SK-N-SH (cell line): ENCODE measurements at places on chromosomes 5 and 9. TPM values are rescaled to one million over a fixed set of nuclear protein-coding genes. Genes with fewer than 3 reads are reported as not detected.
A peak's percentile ranks its signal among the peaks of the same experiment; 100 is the strongest.

Gene NR4A3
- 1.3 and 2.1 TPM in 2 replicates for polyA plus RNA-seq

Gene NPR3
- polyA plus RNA-seq, result 35.8 and 49.7 TPM in 2 replicates

Gene PDCD1LG2
- 11.1 and 19.4 TPM in 2 replicates for polyA plus RNA-seq

DNA sequence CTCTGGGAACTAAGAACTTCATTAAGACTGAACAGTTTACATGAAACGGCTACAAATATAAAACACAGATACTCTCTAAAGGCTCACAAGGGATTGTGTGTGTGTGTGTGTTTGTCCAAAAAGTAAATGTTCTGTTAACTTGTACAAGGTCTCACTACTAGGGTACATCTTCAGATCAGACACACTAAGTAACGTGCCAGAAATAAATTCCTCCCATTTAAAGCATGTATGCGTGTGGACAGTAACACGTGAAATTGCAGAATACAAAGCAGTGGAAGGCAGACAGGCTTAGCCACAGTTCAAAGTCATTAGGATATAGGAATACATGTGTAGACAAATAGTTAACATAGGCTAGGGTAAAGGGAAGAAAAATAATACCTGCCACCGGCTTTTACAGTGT, 1.8 kb downstream of the BNC2 start:
- no peak for DNase-seq

GRCh38 chr9:69331444-69331843, 6.4 kb downstream of the ENTREP1 start:
- DNase-seq, result no peak

DNA sequence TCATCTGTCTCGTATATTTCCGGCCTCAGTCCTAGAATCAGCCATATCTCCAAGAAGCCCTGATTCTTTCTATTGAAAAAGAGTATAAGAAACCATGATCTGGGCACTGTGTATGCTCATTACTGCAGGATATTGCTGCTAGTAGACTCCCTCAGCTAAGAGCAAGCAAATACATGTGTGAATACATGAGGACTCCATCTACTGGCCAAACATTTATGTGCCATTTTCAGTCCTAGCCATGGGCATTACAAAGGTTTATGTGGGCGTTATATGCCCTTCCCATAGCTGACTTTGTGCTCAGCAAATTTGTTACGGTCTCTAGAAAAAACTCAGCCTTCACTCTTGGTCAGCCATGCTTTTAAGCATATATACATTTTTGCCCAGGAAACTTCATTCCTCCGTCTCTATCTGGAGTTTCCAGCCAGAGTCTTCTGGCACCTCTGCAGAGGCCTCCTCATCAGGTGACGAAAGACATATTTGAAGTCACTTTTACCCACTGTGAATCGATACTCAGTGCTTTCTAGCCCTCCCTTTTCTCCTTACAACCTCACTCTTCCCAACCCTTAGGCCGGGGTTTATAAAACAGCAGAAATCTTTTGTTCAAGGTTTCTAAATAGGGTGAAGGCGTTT, 1495.6 kb upstream of the CDH6 start:
- DNase-seq, result peak; percentile 3

DNA sequence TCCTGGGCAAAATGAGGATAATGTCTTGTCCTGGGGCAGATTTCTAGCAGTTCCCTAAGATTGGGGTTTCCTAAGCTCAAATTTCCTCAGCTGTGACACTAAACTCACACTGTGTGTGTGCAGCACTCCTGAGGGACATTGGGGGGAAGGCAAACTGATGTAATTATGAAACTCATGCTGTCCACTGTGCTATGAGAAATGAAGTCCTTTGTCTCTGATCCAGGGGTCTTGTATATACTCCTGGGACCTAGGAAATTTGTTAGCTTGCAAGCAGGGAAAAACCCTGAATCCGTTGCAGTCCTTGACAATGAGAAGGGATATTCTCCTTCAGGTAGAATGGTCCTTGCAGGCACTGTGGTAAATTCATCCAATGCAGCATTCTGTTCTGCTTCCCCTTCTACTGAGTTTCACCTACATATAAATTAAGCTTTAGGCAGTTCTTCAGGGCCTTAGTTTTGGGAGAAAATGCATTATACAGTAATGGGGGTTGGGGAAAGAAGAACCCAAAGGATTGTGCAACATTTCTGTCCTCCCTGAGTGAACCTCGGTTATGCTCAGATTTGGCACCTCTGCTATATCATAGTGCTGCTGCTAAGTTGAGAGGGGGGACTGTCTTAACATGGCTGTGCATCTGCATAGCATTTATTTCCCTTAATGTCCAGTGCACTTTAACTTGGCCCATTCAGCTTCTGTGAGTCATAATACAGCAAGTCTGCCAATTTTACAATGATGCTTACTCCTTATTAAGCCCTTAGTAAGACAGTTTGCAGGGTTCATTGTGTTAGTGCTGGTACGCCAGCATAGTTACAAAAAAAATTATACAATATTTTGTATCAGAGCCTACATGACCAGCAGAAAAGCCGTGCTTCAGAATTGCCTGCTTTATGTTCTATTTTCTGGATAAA, 80.2 kb downstream of the PJA2 start:
- no peak for DNase-seq

Gene PCDHB4
- 0.36 and 0.51 TPM in 2 replicates for polyA plus RNA-seq

DNA sequence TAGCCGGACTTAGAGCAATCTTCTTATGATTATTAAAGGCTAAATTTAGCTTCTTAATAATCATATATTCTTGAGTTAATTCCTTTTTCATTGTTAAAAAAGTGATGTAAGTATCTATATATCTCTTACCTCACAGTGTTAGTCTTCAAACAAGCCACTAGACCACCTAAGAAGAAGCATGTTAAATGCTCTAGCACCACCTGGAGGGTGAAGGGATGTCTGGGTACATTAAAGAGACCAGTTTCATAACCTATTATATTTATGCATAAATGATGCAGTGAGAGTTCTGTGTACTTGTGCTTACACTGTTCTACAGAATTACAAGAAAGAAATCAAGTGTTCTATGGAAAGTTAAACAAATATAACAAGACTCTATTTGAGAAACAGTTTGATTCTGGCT, 55.9 kb upstream of the SLCO6A1 start:
- DNase-seq, result no peak

DNA sequence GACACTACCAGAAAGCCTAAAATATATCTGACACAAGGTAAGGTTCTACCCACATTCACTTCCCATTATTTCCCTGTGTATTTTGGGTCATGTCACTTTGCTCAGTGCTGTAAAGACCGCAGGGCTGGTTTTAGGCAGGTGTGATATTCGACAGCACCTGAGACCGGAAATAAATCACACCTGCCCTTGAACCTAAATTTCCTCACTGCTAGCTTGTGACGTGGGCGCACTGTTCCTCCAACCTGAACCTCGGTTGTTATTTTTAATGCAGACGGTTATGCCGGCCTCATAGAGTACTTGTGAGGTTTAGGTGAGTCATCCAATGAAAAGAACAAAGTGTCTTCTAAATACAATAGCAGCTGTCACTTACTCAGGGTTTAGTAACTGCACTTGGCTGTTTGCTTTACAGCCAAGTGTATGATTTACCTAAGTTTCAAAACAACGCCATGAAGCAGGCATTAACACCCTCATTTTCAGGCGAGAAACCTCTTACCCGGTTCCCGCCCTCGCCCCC, 20.7 kb upstream of the ZNF782 start:
- DNase-seq, result no peak

Gene CDKN2B
- polyA plus RNA-seq, result 6.3 and 6.4 TPM in 2 replicates

Gene SLC25A2
- polyA plus RNA-seq, result not detected in 2 replicates

GRCh38 chr9:26243726-26244125, 565.5 kb upstream of the TUSC1 start:
- DNase-seq, result no peak

Gene TNC
- polyA plus RNA-seq, result 572 and 805 TPM in 2 replicates

Gene CCL27
- 0.10 TPM in 1 of 2 replicates, not detected in the other for polyA plus RNA-seq

DNA sequence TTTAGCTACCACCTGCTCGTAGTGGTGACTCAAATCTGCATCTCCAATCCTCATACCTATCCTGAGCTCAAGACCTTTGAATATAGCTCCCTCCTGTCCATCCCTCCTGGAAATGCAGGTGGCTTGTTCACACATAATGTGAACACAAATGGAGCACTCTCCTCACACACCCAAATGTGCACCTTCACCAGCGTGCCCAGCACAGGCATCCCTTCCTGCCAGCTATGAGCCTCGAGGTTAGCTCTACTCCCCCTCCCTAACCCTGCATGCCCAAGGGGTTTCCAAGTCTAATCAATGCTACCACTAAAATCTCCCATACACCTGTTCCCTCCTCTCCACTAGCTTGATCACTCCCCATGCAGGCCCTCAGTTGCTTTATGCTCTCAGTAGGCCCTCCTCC, 2.2 kb upstream of the TGFBI start:
- DNase-seq, result no peak

DNA sequence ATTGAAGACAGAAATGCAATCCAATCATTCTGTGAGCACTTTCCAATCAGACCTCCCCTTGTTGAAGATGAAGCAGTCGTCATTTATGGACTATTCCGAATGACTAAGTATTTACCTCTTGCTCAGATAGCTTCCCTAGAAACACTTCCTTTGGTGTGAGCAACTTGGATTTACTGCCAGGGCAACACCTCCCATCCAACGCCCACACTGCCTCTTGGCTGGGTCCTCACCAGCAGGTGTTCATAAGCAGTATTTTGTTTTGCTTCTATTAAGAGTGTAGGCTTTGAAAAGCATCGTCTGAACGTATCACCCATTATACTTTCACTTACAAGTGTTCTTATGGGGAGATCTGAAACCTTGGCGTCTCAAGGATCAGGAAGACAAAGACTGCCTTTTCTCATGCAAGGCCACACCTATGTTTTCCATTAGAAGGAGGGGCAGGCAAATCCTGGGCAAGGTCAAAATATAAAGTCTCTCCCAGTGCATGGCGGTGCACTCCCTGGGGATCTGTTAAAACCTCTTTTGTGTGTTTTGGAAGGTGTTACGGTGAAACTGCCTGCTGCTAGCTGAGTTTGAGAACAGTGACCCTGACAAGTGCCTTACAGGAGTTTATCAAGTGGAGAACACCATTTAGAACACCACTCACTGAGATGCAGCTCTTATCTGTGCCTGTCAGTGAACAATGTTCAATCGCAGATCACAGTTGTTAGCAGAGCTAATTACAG, 10.6 kb upstream of the MARCHF3 start:
- DNase-seq, result no peak

DNA sequence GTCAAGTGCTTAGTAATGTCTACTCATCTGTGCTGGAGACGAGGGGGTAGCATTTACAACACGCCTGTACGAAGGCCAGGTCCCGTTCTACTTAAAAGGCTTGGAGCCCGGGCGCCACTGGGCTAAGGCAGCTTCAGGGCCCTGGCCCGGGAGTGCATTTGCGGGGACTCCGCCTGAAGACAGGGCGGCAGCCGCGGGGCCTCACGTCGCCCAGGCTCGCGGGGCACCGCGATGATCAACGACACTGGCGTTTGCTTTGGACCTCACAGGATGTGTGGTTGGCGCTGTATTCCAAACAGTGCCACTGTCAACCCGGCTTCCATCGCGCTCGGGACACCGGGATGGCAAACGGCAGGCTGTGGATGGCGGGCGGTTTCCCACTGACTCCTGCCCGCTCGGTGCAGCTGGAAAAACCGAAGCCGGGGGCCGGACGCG, 1.1 kb upstream of the TENT4A start:
- DNase-seq, result peak; percentile 66

Gene LCN2
- polyA plus RNA-seq, result not detected in 2 replicates

DNA sequence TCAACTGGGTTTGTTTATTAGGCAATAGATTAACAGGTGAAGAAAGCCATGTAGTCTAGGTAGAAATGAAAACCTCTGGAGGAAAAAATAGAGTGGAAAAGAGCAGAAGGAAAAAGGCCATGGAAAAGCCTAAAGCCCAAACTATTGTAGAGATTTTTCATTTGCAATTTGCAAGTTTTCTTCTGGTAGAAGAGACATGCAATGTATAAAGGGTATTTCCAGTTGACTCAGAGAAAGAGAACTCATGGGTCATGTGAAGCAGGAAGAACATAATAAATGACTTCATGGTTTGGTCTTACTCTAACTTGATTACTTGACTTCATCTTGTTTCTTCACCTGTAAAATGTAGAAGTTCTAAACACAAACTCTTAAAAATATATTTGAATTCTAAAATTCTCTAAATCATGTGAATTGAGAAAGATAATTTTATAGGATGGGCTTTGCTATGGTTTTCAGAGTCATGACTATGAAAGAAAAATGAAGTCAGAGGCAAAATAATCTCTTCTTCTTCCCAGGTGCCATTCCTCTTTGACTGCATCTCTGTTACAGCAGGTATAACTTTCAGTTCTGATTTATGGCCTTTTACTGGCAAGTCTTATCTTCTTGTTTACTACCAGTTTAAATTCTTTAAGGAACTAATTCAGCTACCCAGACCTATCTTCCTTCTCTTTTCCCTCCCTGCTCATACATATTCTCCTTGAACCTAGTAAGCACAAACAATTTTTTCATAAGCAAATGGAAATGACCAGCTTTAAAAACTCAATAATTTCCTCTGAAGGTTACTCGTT, 47.7 kb upstream of the TMC1 start:
- no peak for DNase-seq

Gene SSNA1
- polyA plus RNA-seq, result 100 and 124 TPM in 2 replicates

DNA sequence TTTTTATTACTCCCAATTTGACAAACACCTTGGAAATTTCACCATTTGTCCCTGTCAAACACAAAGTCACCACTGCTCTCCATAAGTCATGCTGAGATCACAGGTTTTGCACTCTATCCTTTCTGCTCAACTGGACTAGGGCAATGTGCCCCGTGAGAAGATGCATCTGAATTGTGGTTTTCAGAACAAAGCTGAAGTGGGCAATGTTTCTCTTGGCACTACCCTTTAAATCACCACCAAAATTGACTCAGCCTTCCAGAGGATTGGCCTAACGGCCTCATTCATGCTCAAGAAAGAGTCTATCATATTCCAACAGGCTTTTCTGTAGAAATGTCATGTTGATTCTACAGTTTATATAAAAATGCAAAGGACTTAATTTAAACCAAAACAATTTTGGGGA, 81.0 kb upstream of the TRIO start:
- no peak for DNase-seq

Gene SIT1
- polyA plus RNA-seq, result not detected in 2 replicates

Gene TOR2A
- polyA plus RNA-seq, result 11.9 and 17.2 TPM in 2 replicates

DNA sequence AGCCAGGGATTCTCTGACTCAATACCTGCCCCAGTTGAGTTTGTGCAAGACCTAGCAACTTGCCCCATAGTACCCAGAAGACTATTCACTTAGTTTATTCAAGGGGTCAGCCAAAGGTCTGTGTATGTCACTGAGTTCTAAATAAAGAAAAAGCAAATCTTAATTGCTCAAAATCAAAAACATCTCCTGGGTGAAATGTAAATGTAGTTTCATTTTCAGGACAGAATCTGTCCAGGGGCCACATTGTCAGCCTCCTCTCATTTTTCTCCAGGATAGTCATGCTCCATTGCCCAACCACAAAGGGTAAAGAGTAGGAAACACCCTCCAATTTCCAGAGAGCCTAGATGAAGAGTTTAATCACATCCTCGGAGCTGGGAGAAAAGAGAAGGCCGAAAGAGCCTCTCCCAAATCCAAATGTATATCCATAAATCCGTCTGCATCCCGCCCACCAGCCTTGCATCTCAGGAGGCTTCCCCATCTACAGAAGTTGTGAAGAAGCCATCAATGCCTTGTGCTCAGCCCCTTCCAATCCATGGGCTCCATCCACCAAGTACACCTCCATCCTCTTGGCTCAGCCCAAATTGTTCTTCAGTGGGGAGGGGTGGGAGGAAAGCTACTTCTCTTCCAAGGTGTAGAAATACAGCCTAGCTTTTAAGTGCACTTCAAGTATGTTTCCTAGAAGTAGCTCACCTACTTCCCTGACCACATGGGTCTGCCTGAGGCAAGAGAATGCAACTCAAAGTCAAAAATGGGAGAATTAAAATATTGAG, 26.9 kb downstream of the ADAM19 start:
- no peak for DNase-seq
